ENCODE measurements at places on chromosomes 1 and 21. TPM values are rescaled to one million over a fixed set of nuclear protein-coding genes. Genes with fewer than 3 reads are reported as not detected.

DNA sequence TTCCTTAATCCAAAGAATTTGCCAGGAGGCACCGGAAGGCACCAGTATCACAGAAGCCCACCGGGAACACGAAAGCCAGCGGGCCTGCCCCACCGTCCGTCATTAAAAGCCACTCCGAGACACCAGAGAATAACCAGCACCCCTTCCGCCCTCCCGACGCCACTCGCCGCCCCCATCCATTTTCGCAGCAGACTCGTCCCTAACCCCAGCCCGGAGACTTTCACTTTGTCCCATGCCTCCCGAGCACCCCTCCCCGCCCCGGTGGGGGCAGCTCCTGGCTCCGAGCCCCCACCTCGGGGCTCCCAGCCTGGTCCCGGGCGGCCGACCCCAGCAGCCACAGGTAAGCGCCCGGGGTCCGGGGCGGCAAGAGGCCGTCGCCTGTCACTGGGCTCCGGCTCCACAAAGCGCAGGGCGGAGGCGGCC lies 105.4 kb downstream of the SLC45A1 start:
- DNase-seq: no peak

- DNase-seq: no peak
Measured at GRCh38 chr21:45064091-45064490, 10.3 kb upstream of the ADARB1 start.

DNA sequence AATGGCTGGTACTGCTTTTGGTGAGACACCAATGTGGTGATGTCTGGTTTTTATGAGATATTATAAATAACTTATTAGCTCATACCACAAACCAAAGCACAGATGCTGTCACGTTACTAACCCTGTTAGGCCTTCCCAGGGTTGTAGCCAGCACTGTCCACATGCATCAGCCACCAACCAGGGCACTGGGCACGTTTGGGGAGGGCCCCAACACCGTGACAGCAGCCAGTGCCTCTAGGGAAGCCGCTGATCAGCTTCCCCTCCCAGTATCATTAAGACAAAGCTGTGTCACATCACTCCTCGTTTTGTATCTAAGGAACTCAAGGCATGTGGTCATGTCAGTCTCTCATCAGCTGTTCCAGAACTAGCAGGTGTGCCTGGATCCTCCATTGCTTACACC lies 13.9 kb downstream of the URB1 start:
- DNase-seq: no peak

GRCh38 chr1:103250441-103250861 lies 142.1 kb upstream of the COL11A1 start:
- no peak for DNase-seq

DNA sequence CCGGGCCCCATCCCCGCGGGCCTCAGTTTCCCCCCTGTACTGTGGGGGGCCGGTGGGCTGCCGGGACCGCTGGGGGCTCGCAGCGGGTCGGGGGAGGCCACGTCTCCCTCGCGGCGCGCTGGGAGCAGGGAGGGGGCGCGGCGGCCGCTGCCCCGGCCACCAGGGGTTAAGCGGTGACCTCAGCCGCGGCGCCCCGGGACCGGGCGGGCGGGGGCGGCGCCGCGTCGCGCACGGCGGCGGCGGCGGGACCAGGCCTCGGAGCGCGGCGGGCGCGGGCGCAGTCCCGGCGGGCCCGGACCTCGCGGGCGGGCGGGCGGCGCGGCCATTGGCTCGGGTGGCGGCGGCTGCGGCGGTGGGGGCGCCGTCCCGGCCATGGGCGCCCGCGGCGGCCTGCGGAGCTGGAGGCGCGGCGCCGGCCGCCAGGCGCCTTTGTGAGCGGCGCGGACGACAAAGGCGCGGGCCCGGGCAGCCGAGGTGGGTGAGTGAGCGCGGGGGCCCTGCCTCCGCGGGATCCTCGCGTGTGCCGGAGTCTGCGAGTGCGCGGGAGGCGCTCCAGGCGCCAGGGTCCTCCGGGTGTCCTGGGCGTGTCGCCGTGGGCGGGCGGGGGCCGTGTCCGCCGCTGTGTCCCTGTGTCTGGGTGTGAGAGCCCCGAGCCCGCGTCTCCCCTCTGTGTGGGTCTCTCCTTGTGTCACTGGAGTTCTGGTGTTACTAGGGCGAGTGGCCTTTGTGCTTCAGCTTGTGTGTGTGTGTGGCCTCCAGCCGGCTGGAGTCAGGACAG lies at the start of gene ARHGEF10L:
Gene ARHGEF10L (plus strand): TSS at position 222 of the 778 bp plus-strand sequence. CDS start 40,898 bp downstream, outside the sequence.
- DNase-seq: no peak

- no peak for DNase-seq
Measured at GRCh38 chr21:44454747-44455523, at the start of gene LRRC3. Gene LRRC3 (plus strand): TSS chr21:44455510. CDS start chr21:44456645, 1,135 bp downstream.

Gene CNR2
- not detected for total RNA-seq

Gene TNFAIP8L2
- total RNA-seq: not detected

GRCh38 chr21:33789697-33790096 lies 125.9 kb downstream of the ATP5PO start:
- DNase-seq: peak; percentile 23

DNA sequence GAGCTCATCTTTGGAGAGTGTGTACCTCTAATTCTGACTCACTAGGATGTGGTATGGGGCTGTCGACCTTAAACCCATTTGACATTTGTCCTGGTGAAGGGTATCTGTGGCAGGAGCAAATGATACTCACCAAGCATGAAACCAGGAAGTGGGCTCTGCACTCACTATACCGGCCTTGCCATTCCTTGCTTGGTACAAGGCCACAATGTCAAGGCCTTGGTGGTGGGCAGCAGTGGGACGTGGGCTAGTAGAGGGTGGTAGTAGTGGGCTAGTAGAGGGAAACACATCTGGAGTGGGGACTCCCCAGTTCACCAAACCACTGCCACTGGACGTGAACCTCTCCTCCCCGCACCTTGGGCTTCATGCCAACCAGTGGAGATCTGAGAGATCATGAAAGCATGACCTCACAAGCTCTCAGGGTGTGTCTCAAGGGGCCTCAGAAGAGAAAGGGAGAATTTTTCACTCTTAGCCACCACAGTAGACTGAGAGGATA lies 11.5 kb downstream of the TNFSF4 start:
- DNase-seq: no peak

Gene CYP4Z1
- total RNA-seq: not detected

Gene C8B
- total RNA-seq: not detected

Gene CAPN9
- not detected for total RNA-seq

Gene C1orf141
- not detected for total RNA-seq

GRCh38 chr1:174794861-174795260 lies 204.9 kb upstream of the CACYBP start:
- DNase-seq: no peak

GRCh38 chr1:227938276-227938675 lies 9.5 kb downstream of the WNT9A start:
- no peak for DNase-seq

- peak; percentile 88 for DNase-seq
Measured at GRCh38 chr1:224333309-224333926, 3.4 kb upstream of the NVL start.

- no peak for DNase-seq
Measured at GRCh38 chr1:119007339-119007669, 19.2 kb upstream of the TBX15 start.

Gene RNF187
- total RNA-seq: 244 TPM

DNA sequence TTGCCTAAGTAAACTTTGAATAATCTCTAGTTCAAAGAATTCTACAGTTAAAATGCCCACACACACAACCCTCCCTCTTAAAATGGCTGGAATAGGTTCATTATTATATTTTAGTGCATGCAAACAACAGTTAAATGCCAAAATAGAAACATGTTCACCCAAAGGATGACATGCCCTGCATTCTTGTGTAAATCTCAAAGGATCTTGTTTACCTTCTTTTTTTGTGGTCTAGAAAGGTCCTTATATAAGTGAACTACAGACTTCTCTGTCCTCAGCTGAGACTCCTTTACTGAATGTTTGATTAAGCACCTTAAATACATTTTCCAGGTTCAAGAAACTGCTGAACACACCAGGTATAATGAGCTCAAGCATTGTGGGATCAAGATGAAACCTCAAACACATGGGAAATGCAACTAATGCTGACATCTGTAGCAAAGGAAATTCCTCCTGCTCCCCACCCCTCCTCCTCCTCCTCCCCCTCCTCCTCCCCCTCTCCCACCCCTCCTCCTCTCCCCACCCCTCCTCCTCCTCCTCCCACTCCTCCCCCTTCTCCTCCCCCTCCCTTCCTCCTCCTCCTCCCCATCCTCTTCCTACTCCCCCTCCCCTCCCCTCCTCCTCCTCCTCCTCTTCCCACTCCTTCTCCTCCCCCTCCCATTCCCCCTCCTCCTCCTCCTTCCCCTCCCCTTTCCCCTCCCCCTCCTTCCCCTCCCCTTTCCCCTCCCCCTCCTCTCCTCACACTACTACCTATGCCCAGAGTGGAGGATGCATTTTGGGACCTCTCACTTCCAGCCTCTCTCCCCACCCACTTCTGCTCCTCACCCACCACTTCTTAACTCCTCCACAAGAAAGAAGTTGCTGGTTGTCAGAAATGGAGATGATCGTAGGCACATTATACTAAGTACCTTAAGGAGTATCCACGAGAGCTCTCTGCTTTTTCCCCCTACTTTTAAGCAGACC lies 233.9 kb downstream of the MRPL39 start:
- DNase-seq: no peak

- DNase-seq: no peak
Measured at GRCh38 chr1:35864813-35865212, 18.2 kb upstream of the AGO1 start.

DNA sequence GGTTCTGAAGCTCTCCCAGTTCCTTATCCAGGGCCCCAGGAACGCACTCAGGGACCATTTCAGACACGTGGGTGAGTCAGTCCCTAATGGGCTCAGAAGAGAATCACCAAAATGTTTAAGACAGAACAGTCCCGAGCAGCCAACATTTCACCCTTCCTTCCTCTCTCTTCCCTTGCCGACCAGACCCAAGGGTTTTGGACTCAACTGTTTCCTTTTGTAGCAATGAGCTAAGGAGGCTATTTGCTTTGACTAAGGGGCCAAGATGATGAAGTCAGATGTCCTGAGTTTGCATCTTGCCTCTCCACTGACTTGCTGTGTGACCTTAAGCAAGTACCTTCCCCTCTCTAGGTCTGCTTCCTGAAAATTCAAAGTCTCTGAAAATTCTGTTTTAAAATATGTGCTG lies 472.3 kb upstream of the VAMP3 start:
- DNase-seq: peak; percentile 28

Gene HIPK1
- total RNA-seq: 50.2 TPM

DNA sequence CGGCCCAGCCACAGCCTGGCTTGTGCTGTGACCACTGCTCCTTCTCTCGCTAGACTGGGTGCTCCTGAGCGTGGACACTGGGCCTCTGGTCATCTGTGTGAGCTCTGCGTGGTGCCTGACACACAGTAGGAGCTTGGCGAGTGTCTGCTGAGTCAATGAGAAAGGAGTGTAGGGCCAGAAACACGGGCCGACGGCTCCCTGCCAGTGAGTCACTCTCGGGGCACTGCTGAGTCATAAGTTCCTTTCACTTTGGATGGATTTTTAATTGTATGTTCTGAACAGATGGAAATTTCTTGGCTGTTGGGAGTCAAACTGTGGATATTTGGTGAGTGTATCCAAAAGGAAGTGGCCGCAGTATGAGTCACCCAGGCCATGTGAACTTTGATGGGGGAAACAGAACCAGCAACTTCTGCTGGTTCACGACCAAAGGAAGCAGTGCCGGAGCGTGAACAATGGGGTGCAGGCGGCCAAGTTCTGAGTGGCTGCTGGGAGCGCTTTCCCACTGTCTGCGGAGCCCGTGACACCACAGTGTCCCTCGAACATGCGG lies 41.0 kb upstream of the COL18A1 start:
- peak; percentile 96 for DNase-seq

Gene RAB3B
- 0.05 TPM for total RNA-seq

Gene LRRC38
- not detected for total RNA-seq

- DNase-seq: no peak
Measured at GRCh38 chr21:34811368-34811767, 142.6 kb downstream of the CLIC6 start.

DNA sequence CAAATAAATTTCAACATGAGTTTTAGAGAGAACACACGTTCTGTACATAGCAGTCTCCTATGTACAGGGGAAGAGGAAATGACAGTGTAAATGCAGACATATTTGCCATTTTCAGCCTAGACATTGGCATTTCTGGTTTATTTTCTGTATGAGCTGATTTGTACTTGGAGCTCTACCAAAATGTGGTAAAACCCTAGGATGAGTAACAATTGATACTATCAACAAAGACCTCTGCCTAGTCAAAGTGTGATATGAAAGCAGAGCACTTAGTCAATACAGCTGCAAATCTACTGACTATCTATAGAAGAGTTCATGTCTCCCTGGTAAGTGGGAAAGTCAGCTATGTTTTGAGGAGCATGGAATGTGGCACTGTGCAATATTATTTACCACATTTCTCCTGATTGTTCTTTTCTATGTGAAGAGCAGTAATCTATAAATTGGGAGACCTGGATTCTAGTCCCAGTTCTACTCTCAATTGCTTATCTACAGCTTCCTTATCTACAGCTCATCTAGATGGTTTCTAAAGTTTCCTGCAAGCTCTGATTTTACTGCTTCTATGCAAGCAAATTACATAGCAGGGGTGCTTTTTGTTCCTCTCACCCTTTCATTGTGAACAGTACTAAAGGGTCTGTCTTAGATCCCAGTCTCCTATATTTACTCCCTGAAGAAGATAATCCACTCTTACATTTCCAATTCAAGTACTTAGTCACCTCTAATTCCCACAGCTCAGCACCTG lies 334.2 kb downstream of the NTNG1 start:
- DNase-seq: no peak

Gene ZFP69B
- total RNA-seq: 8.9 TPM

- no peak for DNase-seq
Measured at GRCh38 chr21:45014747-45015468, 59.5 kb upstream of the ADARB1 start.

DNA sequence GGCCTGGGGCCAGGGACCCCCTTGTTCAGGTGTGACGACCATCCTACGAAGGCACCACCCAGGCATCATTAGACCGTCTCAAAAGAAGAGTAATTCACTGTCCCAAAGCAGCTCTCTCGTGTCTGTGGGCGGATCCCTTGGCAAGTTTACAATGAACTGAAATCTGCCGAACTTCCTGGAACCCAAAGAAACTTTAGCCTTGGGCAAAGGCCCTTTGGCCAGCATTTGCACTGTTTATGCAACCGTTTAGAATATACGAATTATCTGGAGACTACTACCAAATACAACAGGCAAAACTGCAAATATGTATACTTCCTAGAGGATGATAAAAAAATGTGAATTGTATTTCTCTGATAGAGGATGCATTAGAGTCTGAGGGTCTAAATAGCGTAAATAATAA lies 1.4 kb upstream of the SOD1 start:
- peak; percentile 69 for DNase-seq

Gene RHCE
- total RNA-seq: 0.61 TPM

GRCh38 chr1:230083053-230083452 lies 16.0 kb downstream of the GALNT2 start:
- DNase-seq: no peak

DNA sequence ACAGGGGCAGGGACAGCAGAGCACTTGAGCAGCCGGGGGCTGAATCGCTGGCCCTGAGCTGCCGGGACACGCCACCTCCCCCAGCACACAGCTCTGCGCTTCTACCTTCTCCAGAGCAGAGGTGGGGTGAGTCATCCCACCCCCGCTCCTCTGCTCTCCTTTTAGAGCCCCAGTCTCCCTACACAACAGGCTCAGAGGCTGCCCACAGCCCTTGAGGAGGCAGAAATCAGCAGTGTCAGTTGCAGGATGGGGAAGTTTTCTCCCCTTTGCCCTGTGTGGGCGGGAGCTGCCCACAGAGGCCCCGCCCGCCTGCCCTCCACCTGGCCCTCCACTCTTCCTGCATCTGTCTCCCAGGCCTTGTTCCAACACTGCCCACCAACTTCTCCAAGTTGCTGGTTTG lies 94.6 kb downstream of the STUM start:
- DNase-seq: peak; percentile 95
